ENCODE measurements at places on chromosomes 1 and 21.

DNA sequence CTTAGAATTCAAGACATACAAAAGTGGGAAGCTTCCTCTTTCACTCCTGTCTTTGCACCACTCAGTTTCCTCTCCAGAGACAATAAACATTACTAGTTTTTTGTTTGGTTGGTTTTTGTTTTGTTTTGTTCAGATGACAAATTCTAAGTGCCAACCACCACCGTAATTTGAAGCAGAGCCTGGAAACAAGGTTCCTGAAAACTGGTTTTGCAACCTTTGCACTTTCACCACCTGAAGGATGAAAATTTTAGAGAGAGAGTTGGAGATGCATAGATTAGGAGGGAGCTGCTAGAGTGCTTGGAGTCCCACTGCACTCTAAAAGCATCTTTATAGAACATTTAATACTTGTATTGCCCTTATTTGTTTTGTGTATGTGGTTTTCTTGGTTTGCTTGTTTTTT is 20.2 kb upstream of the MGST3 start:
- DNase-seq = no peak

- no peak for DNase-seq
These were observed 214.5 kb upstream of the CAMK1G start for GRCh38 chr1:209368864-209369598.

DNA sequence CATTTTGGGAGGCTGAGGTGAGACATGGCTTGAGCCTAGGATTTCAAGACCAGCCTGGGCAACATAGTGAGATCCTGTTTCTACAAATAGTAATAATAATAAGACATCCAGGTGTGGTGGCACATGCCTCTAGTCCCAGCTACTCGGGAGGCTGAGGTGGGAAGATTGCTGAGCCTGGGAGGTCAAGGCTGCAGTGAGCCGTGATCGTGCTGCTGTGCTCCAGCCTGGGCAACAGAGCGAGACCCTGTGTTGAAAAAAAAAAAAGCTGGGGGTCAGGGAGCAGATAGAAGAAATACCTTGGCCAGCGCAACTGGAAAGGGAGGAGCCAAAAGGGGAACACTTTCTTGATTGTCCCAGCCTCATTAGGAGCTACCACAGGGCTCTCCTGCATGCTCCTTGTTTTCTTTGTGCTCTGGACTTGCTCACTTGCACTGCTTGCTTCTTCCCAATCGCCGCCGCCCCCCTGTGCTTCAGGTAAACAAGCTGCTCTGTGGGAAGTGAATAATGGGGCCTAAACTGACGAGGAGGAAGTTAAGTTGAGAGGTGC is 31.1 kb downstream of the PBX1 start:
- no peak for DNase-seq

- DNase-seq = no peak
These were observed 19.3 kb downstream of the MYBPH start for GRCh38 chr1:203156280-203156679.

GRCh38 chr1:30335997-30336390 is 387.4 kb downstream of the MATN1 start:
- DNase-seq = no peak

- no peak for DNase-seq
These were observed 150.6 kb upstream of the KCTD3 start for GRCh38 chr1:215416497-215416896.

DNA sequence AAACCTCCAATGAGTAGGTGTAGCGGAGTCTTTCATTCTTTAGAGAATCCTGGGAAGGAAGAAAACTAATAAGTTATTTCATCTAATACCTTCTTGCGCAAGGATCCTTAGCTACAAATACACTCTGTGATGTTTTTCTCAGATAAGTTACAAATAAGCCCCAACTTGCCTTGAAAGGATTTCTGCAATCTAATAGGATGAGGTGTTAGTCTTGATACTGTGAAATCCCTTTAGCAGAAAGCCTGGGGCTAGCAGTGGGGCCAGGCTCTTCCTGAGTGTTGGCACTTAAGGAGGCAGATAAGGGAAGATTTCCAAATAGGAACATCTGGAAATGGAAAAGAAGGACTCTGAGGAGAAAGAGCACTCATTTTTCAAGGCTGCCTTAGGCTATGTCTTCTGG is 168.0 kb upstream of the DAB1 start:
- DNase-seq = no peak

GRCh38 chr1:158516966-158517365 is 37.2 kb downstream of the OR6Y1 start:
- no peak for DNase-seq

GRCh38 chr1:107949467-107950253 is 15.3 kb downstream of the VAV3 start:
- DNase-seq = no peak

- DNase-seq = no peak
These were observed 227.2 kb upstream of the ST6GALNAC5 start for GRCh38 chr1:76640092-76640491.

- no peak for DNase-seq
These were observed 7.6 kb upstream of the C4BPB start for GRCh38 chr1:207081088-207081487.

- no peak for DNase-seq
These were observed 1.5 kb upstream of the PALMD start for GRCh38 chr1:99644279-99645004.

DNA sequence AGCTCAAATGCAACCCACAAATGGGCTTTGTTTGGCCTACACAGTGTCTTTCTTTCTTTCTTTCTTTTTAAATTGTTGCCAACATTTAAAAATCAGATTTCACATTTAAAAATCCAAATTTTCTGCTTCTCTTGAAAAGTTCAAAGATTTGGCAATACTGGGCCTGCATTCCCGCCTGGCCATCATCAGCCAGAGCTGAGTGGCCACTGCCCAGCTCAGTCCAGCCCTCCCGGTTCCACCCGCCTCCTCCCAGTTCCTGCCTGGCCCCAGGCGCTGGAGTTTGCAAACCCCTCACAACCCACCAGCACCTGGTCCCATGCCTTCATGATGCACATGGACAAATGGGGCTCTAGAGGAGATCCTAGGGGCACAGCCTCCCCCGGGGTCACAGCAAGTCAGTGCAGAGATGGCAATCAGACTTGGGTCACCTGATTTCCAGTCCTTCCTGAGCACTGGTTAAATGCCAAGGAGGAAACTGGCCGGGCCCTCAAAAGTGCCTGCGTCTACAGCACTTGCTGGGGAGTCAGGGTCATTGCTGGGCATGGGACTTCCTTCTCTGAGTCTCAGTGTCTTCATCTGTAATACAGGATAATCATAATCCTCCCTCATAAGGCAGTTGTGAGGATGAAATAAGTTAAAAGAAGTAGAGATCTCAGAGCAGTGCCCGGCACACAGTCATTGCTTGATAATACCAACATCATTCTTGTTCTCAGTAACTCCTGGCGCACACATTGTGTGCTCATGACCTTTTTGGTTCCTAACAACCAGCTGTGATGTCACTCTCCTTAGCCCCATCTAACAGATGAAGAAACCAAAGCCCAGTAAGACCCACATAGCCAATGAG is 41.0 kb upstream of the LAPTM5 start:
- DNase-seq = no peak

DNA sequence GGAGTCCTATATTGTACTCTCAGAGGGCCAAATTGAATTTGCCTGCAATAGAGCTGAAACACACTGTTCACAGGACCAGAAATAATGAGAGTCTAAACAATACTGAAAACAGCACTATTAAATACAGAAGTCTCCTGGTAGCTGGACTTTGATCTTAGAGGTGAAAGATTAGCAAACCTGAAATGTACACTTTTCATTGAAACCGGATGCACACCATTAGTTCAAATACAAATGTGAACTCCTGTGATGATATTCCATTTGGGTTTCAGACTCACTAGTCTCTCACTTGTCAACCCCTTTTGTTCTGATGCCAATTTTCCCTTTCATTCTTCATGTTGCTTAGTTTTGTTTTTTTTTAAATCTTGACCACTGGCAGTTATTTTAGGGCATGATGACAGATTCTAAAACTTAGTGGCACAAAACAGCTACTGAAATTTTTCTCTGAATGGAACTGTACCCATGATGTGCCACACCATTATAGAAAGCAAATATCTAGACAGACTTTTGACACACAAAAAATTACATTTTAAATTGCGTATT is 5.9 kb upstream of the TNFSF4 start:
- no peak for DNase-seq

GRCh38 chr21:33789697-33790096 is 125.9 kb downstream of the ATP5PO start:
- DNase-seq = no peak

GRCh38 chr1:52582116-52582696 is 20.0 kb upstream of the GPX7 start:
- no peak for DNase-seq

- no peak for DNase-seq
These were observed 48.0 kb upstream of the WDR26 start for GRCh38 chr1:224482619-224483018.

GRCh38 chr1:41861535-41862383 is 57.0 kb downstream of the HIVEP3 start:
- DNase-seq = no peak

- no peak for DNase-seq
These were observed 60.4 kb downstream of the CAPZB start for GRCh38 chr1:19424651-19425570.

GRCh38 chr1:234996245-234996757 is 132.3 kb downstream of the TOMM20 start:
- DNase-seq = no peak

DNA sequence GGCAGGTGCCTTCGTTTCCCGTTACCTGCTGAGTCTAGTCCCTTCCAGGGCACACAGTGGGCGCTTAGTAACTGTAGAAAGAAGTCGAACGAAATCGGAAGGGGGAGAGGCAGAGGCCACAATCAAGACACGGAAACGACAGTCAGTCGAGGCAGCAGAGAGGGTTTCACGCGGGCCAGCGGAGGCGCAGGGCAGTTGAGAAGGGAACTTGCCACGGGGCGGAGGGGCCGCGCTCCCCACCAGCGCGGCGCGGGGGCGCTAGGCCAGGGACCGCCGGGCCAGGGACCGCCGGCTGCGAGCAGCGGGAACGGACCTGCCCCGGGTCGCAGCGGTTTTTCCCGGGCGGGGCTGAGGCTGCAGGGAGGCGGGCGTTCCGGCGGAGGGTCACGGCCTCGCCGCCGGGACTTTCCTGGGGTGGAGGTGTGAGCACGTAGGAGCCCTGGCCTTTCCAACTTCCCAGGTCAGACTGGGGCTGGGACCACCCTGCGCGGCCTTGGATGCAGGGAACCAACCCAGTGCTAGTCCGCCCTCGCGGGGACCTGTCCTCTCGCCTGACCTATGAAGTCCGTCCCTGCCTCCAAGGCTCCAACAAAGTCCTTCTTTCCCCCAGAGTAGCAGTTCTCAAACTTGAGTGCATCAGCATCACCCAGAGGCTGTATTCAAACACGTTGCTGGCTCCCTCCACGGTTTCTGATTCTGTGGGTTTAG is 150.1 kb upstream of the FGGY start:
- DNase-seq = no peak

DNA sequence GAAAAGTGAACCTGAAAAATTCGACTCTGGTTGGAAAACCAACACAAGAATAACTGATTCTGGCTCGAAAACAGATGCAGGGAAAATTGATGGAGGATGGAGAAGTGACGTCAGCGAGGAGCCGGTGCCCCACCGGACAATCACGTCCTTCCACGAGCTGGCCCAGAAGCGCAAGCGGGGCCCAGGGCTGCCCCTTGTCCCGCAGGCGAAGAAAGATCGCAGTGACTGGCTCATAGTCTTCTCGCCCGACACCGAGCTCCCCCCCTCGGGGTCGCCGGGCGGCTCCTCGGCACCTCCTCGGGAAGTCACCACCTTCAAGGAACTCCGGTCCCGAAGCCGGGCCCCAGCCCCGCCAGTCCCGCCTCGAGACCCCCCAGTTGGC is 1.9 kb downstream of the RUSC1 start:
- DNase-seq = no peak

- no peak for DNase-seq
These were observed 8.7 kb downstream of the ACAP3 start for GRCh38 chr1:1298861-1299685.

DNA sequence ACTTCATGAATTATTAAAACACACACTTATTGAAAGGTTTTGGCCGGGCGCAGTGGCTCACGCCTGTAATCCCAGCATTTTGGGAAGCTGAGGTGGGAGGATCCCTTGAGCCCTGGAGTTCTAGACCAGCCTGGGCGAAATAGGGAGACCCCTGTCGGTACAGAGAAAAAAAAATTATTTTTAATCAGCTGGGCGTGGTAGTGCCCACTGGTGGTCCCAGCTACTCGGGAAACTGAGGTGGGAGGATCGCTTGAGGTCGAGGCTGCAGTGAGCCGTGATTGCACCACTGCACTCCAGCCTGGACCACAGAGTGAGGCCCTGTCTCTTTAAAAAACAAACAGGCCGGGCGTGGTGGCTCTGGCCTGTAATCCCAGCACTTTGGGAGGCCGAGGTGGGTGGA is 1.7 kb downstream of the GABPB2 start:
- DNase-seq = no peak

DNA sequence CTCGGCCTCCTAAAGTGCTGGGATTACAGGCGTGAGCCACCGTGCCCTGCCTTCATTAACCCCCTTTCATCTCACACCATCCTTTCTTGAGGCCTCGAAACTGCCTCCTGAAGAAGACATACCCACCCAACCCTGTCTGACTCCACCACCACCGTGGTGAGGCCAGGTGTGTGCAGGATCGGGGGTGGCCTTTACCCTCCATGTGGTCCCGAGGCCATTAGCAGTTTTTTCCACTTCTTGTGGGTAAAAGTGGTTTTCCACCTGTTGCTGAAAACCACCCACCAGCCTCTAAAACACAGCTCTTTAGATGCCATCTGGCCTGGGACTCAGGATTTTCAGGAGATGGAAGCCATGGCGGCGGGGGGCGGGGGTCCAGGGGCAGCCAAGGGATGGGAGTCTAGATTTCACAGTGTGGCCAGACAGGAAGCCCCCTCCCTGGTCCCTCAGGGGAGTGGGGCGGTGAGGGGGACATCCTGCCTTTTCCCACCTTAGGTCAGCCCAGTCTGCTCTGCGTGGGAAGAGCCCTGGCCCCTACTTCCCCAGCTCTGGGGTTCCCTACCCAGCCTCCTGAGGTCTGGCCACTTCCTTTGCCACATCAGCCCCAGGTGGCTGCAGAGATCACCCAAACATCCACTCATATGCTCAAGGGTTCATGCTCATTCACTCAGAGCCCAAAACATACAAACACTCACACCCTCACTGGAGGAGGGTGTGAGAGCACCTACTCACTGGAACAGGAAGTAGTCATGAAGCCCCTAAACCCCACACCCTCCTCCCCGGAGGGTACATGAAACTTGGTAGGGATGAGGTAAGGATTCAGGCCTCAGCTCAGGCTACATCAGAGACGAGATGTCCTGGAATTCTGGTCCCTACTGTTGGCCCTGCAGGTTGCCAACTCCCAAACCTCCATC is 2.3 kb downstream of the FGR start:
- DNase-seq = no peak

- no peak for DNase-seq
These were observed 329.3 kb upstream of the PRMT6 start for GRCh38 chr1:106727171-106727570.

GRCh38 chr1:231600458-231600976 is 26.1 kb upstream of the DISC1 start:
- no peak for DNase-seq

DNA sequence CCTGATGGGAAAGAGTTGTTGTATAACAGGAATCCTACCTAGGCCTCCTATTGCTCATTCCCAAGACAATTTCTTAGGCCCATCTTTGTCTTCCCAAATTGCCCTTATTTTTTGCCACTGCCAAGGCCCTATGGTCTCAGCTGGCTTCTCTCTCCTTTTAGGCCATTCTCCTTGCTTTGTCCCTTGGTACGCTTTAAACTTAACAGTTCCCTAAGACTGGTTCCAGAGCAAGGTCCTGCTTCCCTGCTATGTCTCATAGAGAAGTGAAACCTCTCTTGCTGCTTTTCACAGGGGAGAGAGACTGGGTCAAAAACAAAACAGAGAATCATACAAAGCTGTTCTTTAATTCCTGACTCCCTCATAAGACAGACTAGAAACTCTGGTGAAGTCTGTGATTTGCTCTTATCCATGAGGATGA is 77.1 kb downstream of the XCL2 start:
- no peak for DNase-seq

All from stimulated activated CD8-positive, alpha-beta memory T cell treated with anti-CD3 and anti-CD28 coated beads, Interleukin-15, amount 100 ng/mL, for 1 hour (primary cell).